ENCODE measurements at places on chromosomes 3 and 15. TPM values are rescaled to one million over a fixed set of nuclear protein-coding genes. Genes with fewer than 3 reads are reported as not detected.

The TMEM212 gene
- total RNA-seq: not detected

- no peak for DNase-seq
Observed at GRCh38 chr15:76987896-76988860, 6.7 kb upstream of the PSTPIP1 start.

GRCh38 chr3:159802864-159803263 lies 185.8 kb upstream of the IL12A start:
- DNase-seq: no peak

- no peak for DNase-seq
Observed at GRCh38 chr3:112857526-112857925, 10.9 kb upstream of the CD200R1L start.

DNA sequence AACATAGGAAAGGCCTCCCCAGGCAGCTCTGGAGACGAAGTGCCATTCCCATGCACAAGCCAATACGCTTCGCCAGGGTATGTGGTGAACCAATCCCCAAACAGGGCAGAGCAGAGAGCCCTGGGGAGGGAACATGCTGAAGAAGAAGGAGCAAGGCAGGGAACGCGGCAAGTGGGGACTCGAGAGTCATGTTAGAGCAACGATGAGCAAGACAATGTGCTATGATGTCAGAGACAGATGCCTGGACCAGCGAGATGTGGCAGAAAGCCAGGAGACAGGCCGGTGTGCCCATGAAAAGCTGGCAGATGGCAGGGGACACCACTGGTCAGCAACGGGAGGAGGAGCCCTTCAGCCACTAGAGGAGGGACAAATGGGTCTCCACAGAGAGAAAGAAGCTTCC lies 39.6 kb downstream of the NIPA2 start:
- no peak for DNase-seq

DNA sequence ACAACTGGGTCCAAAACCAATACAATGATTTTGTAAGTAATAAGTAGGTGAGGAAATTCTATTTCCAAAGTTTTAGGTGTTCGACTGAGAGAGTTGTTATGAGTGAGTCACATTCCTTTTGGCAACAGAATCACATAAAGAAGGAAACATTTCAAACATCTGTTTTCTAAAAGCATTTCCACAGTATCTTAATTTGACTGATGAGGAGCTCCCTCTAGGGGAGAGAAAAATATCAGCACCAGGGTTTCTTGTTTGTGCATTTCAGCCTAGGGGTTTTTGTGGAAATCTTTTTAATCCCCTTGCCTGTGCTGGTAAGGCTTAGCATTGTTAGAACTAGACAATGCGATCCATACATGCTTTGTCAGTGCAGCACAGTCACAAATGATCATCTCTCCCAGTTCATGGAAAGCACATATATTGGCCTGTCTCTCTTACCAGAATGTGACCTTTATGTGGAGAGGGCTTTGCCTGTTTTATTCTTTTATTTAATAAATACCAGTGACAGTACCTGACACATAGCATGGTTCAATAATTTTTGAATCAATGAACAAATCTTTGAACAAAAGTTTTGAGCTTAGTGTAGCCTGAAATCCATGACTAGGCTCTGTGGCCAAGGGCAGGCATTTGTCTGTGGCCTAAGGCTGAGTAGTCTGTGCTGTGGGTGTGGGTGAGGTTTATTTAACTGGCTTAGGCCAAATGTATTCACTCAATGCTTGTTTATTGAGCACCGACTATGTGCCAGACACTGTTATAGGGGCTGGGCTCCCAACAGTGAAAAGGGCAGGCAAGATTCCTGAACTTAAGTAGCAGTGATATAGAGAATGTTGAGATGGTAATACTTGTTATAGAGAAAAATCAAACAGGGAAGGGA lies 21.1 kb upstream of the IQCF6 start:
- no peak for DNase-seq

GRCh38 chr3:115113367-115113766 lies 33.7 kb downstream of the ZBTB20 start:
- no peak for DNase-seq

- no peak for DNase-seq
Observed at GRCh38 chr15:29062179-29062591, 176.4 kb downstream of the APBA2 start.

GRCh38 chr15:87557881-87558280 lies 698.7 kb downstream of the NTRK3 start:
- DNase-seq: no peak

GRCh38 chr3:136901391-136901790 lies 39.4 kb downstream of the NCK1 start:
- no peak for DNase-seq

The CCR9 gene
- 19.4 TPM for total RNA-seq

DNA sequence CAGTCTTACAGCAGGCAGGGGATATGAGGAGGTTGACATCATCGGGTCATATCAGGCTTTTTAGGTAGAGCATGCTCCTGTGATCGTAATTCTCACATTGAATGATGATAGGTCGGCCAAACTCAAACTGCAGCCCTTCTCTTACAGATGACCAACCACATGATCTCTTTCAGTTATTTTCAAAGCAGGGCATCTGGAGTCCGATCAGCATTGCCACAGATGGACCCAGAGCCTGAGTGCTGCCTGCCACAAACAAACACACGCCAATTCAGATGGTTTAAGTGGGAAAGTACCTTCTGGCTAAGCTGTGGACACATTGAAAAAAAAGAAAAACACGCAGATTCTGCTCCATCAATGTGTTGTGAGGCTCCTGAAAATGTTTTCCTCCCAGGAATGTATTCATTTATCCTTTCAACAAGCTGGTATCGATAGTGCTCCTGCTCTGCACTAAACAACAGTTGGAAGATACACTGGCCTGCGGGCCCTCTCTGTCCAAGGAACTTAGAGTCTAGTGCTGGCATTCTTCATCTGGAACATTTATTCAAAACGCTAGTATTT lies 31.2 kb downstream of the ARPP21 start:
- DNase-seq: no peak

The SLC28A2 gene
- total RNA-seq: not detected

GRCh38 chr15:42604894-42605744 lies 29.7 kb downstream of the STARD9 start:
- DNase-seq: no peak

DNA sequence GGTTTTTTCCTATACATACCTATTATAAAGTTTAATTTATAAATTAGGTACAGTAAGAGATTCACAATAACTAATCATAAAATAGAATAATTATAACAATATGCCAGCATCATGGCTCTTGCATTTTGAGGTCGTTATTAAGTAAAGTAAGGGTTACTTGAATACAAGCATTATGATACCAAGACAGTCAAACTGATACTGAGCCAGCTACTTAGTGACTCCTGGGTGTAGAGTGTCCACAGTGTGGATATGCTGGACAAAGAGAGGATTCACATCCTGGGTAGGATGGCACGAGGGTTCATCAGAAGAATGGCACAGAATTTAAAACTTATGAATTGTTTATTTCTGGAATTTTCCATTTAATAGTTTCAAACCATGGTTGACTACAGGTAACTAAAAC lies 157.2 kb upstream of the IL12A start:
- DNase-seq: no peak

- DNase-seq: no peak
Observed at GRCh38 chr3:81516042-81516441, 245.4 kb downstream of the GBE1 start.

- DNase-seq: no peak
Observed at GRCh38 chr3:13364602-13365271, 55.4 kb downstream of the NUP210 start.

- no peak for DNase-seq
Observed at GRCh38 chr3:9582332-9582731, 28.7 kb upstream of the LHFPL4 start.

- DNase-seq: no peak
Observed at GRCh38 chr3:149702691-149703441, 45.0 kb upstream of the WWTR1 start.

DNA sequence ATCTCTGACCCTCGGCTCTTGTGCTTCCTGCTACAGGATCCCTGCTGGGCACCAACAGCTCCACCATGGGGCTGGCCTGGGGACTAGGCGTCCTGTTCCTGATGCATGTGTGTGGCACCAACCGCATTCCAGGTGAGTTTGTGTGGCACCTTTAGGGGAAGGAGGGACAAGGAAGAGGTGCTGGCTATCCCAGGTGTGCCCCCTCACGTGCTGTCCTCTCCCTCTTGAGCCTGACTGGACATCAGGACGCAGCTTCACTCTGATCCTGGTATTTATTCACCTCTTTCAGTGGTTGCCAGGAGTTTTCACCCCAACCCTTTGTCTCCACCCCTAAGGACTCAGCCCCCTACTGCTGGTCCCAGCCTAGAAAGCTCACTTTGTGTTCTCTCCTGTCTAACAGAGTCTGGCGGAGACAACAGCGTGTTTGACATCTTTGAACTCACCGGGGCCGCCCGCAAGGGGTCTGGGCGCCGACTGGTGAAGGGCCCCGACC lies 960 bp downstream of the THBS1 start:
- DNase-seq: no peak

The SYNPR gene
- not detected for total RNA-seq

- no peak for DNase-seq
Observed at GRCh38 chr15:42605796-42606195, 30.4 kb downstream of the STARD9 start.

DNA sequence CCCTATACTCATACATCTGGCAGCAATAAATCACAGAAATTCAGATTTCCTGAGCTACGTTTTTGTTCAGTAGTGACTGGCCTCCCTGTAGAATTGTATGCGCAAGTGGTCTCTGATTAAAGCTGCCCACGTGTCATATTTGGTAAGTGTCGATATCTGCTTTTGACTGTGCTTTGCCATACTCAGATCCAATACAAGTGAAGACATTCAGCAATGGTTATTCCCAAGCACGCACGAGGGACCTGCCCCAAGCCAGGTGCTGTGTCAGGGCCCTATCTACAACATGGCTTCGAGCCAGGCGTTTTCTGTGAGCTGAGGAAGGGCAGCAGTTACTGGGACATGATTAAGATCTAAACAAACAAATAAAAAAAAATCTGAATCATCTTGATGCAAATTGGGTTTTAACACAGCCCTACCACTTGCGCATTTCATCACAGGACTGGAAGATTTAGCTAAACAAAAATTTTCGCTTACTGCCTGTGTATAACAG lies 47.2 kb upstream of the ICE2 start:
- DNase-seq: no peak

The SLC12A1 gene
- not detected for total RNA-seq

The MEF2A gene
- 29.0 TPM for total RNA-seq

DNA sequence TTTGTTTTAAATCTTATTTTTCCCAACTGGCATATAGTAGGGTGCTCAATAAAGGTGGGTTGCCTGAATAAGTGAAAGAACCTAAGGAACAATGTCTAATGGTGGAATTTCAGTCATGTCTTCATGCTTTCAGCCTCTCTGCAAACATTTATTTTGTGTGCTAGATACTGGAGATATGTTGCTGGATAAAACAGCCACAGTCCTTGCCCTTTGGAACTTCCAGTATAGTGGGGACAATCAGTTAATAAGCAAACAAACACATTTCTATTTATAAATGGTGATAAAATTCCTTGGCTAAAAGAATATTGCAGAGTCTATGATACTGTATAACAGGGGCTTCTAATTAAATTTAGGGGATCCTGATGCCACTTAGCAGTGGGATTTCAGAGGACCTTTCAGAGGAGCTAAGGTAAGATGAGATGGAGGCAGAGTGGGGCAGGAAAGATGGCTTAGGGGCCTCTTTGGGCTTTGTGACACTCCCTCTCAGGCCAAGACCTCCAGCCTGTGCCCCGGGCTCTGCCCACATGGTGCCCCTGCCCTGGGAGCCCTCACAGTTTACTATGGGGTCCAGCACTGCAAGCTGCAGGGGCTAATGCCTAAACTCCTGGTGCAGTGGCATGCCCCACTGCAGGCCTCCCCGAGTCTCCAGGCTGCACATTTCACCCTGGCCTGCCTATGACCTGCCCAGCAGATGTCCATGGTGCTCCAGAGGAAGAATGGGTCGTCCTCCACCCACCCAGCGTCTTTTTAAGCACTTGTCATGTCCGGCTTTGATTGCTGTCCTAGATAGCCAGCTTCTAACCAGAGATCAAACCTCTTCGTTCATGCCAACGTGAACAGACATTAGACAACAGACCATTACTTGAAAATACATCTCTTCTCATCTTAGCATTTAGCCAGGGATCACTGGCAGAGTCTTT lies 61.6 kb upstream of the PRR23C start:
- DNase-seq: no peak

DNA sequence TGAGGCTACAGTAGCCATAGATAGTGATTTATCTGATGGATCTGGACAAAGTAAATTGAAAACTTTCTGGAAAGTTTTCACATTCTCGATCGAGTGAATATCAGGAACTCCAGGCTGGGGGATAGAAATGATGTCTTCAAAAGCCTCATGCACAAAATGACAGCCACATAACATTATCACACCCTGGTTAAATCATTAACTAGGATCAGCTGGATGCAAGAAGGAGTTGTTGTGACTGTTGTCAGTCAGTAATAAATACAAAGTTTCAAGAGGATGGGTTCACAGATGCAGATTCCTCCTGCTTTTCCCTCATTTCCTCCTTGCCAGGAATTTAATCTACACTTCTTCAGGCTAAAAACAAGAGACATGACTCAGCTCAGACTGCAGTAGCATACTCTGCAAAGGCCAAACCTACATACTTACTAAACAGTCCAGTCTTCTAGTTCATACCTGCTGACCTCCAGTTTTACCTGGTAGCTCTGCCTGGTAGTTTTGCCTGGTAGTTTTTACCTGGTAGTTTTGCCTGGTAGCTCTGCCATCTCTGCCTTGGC lies 40.9 kb downstream of the C2CD4A start:
- DNase-seq: no peak

DNA sequence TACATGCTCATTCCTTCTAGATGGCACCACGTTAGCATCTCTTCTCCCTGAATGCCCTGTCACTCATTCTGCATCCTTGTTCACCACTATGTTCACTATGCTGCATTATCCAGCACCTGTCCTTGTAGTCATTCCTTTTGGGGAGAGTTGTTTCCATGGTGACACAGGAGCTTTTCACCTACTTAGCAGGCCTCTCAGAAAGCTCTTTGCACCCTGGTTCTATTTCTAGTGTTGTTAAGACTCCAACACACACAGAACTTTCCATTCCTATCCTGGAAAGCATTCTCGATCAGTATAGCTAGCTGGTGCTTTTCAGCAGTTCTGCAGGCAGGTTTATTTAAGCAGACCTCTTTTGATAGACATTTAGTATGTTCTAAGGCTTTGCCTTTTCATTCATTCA lies 6.7 kb upstream of the RPL14 start:
- no peak for DNase-seq

The CTXND1 gene
- total RNA-seq: not detected

The SLCO2A1 gene
- total RNA-seq: not detected

The PLCB2 gene
- total RNA-seq: 173 TPM

DNA sequence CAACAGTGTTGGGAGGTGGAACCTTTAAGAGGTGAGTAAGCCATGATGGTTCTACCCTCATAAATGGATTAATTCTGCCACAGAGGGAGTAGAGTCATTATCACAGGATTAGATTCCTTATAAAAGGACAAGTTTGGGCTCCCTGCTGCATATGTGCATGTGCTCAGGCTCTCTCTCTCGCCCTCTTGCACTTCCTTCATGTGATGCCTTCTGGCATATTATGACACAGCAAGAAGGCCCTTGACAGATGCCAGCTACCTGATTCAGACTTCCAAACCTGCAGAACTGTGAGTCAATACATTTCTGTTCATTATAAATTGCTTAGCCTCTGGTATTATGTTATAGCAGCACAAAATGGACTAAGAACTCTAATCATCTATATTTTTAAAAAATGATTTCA lies 205.3 kb downstream of the CTNNB1 start:
- DNase-seq: no peak

The TLR9 gene
- total RNA-seq: 1.6 TPM
